Stimulated activated CD4-positive, alpha-beta T cell treated with anti-CD3 and anti-CD28 coated beads, Interleukin-4, amount 100 ng/mL, for 1 hour (primary cell): ENCODE measurements at places on chromosomes 6 and 20.

GRCh38 chr6:89221129-89221528 is 4.0 kb upstream of the GABRR1 start:
- DNase-seq, result no peak

- no peak for DNase-seq
Measured at GRCh38 chr6:49966334-49966733, 2.4 kb upstream of the DEFB114 start.

GRCh38 chr20:47487175-47487917 is 14.3 kb upstream of the NCOA3 start:
- peak; percentile 56 for DNase-seq

- DNase-seq, result no peak
Measured at GRCh38 chr20:42041000-42041565, 422.9 kb upstream of the CHD6 start.

DNA sequence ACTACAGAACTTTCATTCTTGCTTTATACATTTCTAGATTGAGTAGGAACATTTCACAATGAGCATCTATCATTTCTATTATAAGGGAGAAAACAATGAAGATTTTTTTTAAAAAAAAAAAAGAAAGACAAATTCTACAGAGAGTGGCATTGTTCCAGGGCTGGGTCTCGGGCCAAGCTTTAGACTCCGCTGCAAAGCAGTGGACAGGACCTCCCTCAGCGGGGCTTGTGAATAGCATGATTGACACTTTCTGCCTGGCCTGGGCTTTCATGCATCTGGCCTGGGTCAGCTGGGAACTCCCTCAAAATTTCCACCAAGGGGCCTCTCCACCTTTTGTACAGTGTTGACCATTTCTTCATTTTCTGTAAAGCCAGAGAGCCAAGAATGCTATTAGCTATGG is 55.8 kb upstream of the HIVEP2 start:
- DNase-seq, result no peak

DNA sequence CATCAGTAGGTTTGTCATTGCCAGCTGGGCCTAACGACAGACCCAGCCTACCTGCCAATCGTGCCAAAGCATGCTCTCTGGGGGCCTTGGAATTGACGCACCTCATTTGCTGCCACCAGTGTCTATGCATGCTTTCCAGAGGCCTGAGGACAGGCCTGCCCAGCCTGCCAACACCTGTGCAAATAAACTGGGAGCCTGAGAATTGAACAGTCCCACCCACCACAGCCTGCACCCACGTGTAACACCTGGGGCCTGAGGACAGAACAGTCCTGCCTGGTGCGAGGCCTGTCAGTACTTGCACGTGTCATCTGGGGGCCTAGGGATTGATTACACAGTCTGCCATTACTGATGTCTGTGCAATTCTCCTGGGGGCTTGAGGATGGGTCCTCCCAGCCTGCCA is 6.2 kb upstream of the RNF217 start:
- no peak for DNase-seq

DNA sequence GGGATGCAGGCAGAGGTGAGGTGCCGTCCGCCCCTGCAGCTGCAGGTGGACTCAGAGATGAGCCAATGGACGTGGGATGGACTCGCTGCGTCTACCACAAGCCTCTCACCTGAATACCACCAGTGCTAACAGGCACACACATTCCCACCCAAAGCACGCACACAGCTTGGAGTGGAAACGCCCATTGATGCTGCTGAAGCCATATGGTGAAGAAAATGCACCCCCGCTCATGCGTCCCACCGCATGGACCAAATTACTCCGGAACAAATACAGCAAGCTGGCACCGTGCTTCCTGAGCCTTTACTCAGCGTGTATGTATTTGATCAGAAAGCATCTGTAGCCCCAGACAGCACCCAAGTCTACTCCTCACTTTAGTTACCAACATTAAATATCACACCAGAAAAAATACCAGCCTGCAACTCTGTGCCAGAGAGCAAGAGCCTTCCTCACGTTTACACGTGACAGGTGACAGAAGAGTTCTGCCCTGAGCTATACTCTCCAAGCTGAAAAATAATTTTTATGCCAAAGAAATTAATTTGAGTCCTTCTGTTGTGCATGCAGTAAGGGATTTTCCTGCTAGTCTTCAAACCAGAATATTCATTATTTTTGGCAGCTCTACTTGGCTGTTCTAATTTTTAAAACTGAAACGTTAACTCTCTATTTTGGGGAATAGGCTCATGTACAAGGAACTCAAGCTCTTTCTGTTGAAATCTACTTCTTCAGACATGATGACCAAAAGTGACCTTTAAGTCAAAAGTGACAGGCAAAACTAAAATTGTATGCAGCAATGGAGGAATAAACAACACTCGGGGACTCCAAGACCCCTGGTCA is 58.2 kb upstream of the SYNDIG1 start:
- no peak for DNase-seq

DNA sequence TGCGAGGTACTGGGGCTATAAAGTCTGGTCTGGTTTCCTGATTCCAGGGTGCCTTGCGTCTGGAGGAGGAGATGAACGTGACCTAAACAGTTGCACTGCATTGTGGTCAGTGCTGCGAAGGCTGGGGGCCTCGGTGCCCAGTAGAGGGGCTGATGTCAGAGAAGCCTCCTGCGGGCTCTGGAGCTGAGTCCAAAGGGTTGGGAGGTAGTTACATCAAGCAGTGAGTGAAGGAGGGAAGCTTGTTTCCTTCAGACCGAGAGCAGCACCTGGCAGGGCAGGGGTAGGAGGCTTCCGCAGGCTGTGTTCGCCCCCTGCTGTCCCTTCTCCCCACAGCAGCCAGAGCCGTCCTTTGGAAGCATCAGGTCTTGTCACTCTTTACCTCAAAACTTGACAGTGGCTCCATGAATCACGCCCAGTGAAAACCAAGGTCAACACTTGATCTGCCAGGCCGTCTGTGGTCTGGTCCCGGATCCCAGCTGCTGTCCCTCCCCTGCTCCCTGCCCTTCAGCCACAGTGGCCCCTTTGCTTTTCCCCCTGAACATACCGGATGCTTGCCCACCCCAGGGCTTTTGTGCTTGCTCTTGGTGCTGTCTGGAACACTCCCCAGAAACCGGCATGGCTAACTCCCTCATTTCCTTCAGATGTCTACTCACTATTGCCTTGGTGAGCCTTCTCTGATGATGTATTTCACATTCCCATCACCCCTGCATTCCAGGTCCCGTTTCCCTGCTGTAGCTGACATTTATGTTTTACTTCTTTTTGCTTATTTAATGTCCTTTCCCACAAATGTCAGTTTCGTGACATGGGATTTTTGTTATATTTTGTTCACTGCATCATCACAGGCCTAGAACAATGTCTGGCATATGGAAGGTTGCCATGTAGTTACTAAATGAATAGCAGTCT is 7.0 kb downstream of the DYNLRB1 start:
- peak; percentile 56 for DNase-seq

GRCh38 chr6:71332012-71332411 is 43.4 kb downstream of the OGFRL1 start:
- no peak for DNase-seq

DNA sequence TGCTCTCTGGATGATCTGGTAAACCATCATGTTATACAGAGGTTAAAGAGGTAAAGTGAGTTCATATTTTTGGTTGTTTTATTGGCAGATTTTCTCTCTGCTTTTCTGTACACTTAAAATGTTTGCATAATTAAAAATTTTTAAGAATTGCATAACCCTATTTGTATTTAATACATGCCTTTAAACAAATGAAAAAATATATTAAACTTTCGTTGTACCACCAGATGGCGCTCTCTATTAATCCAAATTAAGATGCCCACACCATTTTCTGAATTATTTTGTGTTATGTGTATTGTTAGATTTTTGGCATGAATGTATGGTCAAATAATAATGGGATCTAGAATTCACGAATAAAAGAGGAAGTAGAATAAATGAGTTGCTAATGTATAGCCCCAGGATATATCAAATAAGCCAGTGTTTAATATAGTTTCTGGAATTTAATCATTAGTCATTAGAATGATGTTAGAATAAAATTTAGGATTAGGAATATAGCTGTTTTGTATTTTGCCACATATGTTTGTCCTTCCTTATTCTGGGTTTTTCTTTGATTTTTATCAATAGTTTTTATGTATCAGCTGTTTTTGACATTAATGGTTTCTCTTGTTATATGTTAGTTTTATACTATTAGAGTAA is 38.9 kb downstream of the SMAP1 start:
- DNase-seq, result no peak

- no peak for DNase-seq
Measured at GRCh38 chr6:145086197-145086596, 649.1 kb downstream of the EPM2A start.

- DNase-seq, result no peak
Measured at GRCh38 chr6:89492025-89492640, 59.2 kb downstream of the ANKRD6 start.

GRCh38 chr20:3915691-3916090 is 26.5 kb downstream of the PANK2 start:
- DNase-seq, result no peak

DNA sequence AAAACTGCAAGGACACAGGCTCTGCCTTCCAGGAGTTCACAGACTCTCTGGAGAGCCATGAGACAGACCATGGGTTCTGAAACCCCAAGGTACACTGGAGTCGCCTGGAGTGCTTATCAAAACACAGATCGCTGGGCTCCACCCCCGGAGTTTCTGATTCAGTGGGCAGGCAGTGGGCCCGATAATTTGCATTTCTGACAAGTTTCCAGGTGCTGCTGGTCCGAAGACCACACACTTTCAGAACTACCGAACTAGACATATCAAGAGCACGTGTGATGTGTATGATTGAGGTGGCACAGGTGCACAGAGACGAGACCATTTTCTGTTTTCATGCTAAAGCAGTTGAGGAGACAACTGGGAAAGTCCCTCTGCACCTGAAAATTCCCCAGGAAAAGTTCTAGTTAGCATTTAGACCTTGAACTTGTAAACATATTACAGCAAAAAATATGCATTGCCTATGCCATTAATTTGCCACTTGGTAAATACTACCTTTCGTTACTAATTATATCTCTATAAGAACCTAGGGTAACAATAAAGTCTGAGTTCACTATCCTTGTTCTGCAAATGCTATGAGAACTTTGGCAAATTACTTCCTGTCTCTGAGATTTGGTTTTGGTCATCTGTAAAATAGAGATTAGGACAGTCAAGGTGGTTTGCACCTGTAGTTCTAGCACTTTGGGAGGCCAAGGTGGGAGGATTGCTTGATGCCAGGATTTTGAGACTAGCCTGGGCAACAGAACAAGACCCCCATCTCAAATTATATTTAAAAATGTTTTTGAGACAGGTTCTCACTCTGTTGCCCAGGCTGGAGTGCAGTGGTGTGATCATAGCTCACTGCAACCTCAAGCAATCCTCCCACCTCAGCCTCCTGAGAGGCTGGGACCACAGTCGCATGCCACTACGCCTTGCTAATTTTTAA is 14.3 kb upstream of the PIM1 start:
- peak; percentile 56 for DNase-seq

DNA sequence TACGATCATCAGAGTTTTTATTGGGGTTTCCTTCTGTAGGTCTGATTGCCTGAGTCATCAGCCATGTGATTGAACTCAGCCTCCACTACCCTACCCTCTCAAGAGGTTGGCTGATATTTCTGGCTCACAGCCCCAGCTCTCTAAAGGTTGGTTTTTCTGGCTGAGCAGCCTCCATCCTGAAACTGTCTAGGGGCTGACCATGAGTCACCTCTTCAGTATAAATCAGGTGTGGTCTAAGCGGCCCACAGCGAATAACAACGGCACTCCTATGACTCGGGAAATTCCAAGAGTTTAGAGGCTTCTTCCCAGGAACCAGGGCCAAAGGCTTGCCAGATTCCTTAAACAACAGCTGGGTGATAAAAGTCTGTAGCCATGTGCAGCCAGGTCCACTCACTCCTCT is 115.5 kb downstream of the SOD2 start:
- no peak for DNase-seq

GRCh38 chr6:2977799-2978590 is 6.6 kb upstream of the SERPINB6 start:
- DNase-seq, result no peak

DNA sequence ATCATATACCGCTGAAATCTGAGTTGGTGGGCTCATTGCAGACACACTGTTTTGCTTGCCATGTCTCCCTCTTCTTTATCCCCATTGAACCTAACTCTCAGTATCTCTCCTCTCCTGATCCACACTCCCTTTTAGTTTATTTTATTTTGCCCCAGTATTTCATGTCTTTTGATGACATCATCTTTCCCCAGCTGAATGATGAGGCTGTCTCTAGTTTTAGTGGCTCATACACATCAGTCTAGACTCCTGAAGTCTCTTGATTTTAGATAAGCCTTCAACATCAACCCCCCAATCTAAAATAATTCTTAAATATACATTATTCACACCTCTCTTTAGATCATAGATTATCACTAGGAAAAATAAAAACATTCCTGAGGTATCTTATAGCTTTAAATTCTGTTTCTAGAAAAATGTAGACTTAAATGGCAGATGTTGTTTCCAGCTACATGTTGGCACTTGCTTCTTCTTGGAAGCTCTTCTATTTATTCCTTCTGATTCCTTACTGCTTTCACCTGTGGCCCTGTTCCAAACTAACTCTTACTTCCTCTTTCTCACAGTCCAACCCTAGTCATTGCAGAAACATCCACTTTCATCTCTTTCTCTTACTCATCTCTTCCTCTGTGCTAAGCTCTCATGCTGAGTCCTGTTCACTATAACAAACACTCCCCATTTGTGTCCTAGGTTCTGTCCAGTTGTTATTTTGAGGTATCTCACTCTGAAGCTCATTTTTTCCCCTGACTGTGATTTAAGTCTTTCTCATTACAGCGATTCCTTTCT is 191.9 kb upstream of the SLC35B3 start:
- no peak for DNase-seq

DNA sequence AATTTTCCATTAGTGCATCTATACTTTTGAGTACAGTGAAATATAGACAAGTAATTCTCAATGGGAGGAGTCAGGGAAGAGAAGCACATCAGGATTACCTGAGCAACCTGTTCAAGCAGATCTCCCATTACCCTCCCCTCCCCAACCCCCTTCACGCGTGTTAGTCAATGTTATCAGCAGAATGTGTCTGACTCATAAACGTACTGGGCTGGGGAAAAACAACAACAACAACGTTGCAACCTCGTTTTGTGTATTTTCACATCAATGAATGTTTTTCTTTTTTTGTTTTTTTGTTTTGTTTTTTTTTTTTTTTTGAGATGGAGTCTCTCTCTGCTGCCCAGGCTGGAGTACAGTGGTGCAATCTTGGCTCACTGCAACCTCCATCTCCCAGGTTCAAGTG is 287.0 kb upstream of the STXBP5 start:
- DNase-seq, result no peak

GRCh38 chr20:39289831-39290230 is 327.7 kb downstream of the DHX35 start:
- no peak for DNase-seq

GRCh38 chr20:655726-656624 is 3.0 kb upstream of the SRXN1 start:
- DNase-seq, result no peak
